GM06990 (cell line): ENCODE measurements at places on chromosomes 1 and 21.

DNA sequence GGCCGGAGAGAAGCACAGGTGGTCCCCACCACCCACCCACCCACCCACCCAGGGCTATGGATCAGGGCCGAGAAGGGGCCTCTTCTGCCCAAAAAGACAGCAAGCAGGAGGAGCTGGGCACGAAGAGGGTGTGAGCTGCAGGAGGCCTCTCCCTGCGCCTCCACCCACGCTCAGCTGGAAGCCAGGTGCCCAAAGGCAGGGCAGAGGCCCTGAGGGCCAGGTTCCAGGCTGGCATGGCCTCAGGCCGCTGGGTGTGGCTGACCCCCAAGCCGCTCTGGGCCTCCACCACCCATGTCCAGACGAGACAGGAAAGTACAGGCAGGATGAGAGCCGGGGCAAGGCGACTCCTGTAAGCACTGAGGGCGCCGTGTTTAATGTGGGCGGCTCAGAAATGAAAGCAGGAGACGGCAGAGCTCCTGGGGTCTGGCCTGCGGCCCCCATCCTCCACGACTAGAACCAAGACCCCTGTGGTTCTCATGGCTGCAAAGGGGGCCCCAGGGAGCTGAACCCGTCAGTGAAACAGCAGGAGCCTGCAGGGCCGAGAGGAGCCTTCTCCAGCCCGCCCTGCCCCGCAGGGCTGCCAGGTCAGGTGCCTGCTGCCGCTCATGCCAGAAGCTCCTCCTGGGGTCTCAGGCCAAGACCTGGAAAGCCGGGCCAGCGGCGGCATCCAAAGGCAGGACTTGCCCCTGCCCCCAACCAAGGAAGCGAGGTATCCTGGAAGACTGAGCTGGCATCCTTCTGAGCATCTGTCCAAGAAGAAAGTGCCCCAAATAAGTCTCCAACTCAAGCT is 56.0 kb downstream of the MEGF6 start:
- DNase-seq, result no peak

DNA sequence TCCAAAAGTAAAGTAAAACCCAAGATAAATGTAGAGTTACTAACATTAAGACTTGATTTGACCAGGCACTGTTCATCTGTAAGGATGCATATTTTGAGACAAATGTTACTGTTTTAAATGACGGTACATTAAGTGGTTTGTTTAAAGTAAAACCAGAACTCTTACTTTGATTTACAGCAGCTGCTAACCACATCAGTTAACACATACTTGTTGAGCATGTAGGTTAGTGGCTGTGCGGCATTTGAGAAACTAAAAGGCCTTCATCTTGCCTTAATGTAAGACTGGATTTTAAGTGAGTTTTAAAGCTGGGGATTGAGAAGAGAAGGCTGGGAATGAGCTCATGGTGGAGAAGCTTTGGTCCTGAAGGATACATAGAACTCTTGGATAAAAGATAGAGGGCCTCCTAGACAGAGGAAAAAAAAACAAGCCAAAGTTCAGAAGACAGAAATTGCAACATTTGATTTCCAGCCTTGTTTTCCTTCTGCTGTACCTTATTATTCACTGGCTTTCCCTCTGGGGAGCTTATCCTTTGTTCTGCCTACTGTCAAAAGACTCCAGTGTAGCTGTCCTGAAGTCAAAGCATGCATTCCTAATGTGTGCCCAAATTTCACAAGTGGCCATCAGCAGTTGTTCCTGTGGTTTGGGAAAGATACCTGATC is 66.6 kb downstream of the MTR start:
- DNase-seq, result no peak

DNA sequence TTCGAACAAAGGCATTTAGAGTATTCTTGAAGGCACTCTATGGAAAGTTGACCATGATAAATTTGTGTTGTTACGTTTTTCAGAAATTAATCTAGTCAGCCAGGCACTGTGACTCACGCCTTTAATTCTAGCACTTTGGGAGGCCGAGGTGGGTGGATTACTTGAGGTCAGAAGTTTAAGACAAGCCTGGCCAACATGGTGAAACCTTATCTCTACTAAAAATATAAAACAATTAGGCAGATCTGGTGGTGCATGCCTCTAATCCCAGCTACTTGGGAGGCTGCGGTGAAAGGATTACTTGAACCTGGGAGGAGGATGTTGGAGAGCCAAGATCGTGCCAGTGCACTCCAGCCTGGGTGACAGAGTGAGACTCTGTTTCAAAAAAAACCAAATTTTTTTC is 130.6 kb upstream of the BRINP3 start:
- DNase-seq, result no peak

DNA sequence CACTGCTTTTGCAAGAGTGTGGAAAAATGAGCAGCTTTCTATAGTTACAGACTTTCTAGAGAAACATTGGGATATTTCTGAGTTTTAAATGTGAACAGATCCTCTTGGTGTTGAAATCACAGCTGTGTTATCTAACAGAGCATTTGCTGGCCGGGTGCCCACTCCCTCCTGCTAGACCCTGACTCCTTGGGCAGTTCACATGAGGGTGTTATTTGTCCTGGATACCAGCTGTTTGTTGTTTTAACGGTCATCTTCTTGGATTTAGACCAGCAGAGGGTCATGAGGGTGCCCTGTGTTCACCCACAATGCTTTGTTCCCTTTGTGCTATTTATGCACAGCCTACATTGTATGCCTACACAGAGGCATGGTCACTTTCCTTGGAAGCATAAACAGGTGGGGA is 67.1 kb downstream of the CENPF start:
- no peak for DNase-seq

DNA sequence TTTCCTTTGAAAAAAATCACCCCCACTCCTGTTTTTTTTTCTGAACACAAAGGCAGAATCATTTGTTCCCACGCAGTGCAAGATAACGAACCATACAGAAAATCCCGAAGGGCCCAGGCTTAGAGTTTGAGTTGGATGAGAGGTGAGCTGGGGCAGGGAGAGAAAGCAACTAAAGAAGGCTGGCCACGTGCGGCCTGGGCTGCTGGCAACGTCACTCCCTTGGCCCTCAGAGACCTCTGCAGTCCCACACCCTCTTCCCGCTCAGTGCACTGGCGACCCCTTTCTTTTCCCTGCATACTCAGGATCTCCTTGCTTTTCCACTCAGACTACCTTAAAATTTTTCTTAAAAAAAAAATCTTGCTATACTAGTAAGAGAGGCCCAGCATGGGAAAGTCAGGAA is 28.2 kb upstream of the CRNN start:
- no peak for DNase-seq

DNA sequence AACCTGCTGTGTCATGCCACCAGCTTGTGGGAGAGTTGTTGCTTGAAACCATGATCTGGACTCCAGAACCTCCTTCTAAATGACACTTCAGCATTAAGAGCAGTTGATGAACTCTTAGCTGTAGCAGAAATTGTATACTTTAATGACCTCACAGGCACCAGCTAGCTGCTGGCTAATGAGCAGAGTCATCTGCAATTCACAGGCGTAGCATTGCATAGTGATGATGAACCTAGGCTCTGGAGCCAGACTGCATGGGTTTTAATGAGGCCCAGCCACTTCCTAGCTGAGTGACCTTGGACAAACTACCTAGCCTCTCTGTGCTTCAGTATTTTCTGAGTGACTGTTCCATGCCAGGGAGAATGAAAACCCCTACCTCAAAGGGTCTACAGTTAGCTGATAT is 407.1 kb downstream of the LMO4 start:
- no peak for DNase-seq

GRCh38 chr1:237444120-237444790 is 402.3 kb downstream of the RYR2 start:
- DNase-seq, result no peak

- no peak for DNase-seq
Measured at GRCh38 chr1:155455588-155456195, 106.9 kb downstream of the ASH1L start.

GRCh38 chr1:36517011-36517771 is 34.5 kb upstream of the CSF3R start:
- no peak for DNase-seq

DNA sequence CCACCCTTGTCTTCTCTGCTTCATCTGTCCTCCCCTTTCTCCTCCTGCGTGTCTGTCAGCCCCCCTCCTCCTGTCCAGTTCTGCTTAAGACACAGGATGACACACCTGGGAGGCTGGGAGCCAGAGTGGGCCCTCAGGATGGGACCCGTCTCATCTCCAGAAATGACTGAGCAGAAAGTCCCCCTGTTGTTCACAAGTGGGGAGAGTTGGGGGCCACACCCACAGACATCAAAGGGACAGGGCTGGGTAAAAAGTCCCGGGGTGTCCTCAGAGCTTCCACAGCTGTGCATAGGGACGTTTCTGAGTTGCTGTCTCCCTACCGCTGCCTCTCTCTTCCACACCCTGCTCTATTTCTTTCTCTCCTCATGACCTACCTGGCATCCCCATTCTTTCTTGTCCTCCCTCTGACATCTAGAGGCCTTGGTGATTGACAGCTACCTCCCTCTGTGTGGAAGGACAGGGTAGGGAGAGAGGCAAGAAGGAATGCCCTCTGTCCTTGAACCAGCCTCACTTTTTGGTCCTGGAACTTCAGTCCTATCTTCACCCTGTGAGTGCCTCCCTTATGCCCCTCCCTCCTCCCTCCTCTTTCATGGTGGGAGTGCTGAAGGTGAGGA is 19.5 kb upstream of the SH2D2A start:
- DNase-seq, result peak; percentile 70

GRCh38 chr21:42056996-42057689 is 14.0 kb upstream of the UMODL1 start:
- no peak for DNase-seq

DNA sequence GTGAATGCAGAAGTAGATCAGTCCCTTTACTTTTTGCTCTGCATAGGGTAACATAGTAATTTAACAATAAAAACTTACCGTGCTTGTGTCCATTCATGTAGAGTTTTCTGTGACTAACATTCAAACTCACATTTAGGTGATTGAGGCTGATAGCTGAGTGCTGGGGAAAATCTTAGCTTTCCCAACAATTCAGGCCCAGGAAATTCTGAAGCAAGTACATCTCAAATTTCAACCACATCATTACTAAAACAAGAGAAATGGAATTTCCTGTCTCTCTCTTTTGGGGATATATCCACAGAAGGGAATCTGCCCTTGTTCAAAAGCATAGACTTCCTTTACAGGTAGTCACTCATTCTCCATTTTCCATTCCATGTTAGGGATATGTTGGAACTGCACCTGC is 33.1 kb upstream of the C1orf146 start:
- DNase-seq, result no peak

- DNase-seq, result no peak
Measured at GRCh38 chr1:64315402-64315801, 112.0 kb downstream of the UBE2U start.

GRCh38 chr1:218090459-218090858 is 194.6 kb upstream of the RRP15 start:
- no peak for DNase-seq

DNA sequence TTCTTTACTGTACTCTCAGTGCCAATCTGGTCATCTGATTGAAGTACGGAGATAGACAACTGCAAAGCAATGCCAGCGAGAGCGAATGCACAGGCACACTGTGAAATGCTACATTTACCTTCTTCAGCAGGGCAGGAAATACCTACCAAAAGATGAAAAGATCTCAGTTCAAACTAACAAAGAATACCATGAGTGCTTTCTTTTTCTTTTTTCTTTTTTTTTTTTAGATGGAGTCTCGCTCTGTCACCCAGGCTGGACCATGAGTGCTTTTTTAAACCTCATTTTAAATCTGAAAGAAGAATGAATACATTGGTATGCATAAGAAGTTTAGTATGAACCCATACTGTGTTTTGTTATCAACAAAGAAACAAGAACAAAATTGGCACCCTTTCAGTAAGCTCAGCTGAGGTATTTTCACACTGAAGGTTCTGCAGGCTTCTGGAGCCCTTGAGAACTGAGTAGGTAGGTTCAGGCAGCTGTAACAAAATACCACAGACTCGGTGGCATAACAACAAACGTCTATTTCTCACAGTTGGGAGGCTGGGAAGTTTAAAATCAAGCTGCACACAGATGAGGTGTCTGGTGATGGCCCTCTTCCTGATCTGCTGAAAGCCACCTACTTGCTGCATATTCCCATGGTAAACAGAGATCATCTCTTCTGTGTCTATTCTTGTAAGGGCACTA is 1.7 kb upstream of the CHI3L2 start:
- no peak for DNase-seq

DNA sequence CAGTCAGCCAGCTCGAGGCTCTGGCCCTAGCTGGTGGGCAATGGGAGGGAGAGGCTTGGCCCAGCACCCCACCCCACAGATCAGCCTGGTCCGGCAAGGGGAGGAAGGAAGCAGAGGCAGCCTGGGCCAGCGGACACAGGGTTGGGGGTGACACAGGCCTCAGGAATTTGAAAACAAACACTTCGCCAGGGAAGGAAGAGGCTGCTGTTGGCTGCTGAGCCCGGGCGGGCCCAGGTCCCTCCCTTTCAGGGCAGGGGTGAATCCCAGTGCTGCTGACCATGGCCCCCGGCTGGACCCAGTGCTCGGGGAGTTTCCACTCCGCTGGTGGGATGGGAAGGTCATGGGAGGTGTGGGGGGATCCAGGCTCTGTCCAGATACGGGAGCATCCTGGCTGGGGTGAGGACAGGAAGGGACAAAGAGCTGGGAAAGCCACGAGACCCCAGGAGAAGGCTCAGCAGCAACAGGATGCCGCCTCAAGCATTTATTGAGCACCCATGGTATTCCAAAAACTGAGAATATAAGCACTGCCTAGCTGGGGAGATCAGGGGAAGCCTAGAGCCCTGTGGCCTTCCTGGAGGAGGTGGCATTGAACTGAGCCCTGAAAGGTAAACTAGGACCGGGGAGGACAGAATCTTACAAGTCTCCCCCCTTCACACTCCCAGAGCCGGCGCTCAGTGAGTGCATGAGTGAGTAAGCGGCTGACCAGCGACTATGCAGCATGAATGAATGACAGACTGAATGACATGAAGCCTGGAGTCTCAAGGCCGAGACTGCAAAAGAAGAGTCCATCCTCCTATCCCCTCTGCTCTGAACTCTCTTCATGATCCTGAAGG is 26.2 kb upstream of the EPHA2 start:
- DNase-seq, result no peak

DNA sequence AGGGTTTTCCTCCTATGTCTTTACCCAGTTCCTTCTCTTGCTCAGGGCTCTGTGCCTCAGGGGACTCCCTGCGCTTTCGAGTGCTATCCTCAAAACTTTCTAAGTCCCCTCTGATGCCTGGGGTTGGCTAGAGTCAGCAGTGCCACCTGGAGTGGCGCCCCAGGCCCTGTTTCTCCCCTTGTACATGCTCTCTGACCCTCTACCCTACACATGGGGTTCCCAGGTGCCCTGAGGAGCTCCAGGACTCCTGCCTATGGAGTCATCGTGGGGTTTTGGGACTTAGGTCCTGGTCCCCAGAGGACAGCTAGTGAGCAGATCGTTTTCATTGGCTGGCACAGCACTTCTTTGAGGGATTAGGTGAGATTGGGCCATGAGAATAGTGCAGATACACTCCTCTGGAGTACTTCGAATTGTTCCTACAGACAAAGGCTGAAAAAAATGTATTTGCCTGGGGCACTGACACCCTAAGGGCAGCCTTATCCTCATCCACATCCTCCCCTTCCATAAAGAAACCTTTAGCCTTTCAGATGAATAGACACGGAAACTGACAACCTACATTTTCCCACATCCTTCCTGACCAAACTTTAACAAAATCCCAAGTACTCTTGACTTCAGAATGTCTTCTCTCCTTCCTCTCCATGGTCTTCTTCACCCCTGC is 41.5 kb downstream of the LGR6 start:
- no peak for DNase-seq
